Skeletal muscle cell (primary cell): ENCODE measurements at places on chromosomes 16 and 17.

GRCh38 chr17:19409509-19409908 is 1.5 kb upstream of the RNF112 start:
- DNase-seq: peak; percentile 62

GRCh38 chr17:1592751-1593629 is 30.4 kb upstream of the PITPNA start:
- DNase-seq: no peak

DNA sequence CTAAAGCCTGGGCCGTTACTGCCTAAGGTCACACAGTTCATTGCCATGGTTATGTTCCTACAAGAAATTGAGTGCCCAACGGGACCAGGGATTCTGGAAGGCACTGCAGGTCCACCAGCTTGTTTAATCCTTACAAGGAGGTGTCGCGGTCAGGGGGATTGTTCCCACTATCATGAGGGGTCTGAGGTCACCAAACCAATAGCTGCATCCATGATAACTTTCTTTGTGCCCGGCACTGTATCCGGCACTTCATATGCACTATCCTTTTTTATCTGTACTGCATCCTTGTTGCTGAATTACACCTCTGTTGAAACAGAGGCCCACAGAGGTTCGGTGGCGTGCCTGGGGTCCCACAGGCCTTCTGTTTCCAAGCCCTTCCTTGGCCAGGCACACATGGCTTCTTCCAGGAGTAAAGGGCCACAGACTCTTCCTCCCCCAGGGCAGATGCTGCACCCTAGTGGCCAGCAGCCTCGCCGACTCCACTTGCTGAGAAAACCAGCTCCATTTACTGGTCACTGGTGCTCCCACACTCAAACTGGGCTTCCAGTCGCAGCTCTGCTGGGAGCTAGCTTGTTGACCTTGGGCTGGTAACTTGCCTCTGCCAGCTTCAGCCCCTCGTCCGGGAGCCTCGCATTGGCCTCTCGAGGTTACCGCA is 82.0 kb upstream of the PLCG2 start:
- DNase-seq: no peak

- DNase-seq: no peak
These were observed 18.2 kb upstream of the ATF7IP2 start for GRCh38 chr16:10367616-10368188.

GRCh38 chr16:12188061-12188934 is 211.8 kb downstream of the SNX29 start:
- DNase-seq: no peak

DNA sequence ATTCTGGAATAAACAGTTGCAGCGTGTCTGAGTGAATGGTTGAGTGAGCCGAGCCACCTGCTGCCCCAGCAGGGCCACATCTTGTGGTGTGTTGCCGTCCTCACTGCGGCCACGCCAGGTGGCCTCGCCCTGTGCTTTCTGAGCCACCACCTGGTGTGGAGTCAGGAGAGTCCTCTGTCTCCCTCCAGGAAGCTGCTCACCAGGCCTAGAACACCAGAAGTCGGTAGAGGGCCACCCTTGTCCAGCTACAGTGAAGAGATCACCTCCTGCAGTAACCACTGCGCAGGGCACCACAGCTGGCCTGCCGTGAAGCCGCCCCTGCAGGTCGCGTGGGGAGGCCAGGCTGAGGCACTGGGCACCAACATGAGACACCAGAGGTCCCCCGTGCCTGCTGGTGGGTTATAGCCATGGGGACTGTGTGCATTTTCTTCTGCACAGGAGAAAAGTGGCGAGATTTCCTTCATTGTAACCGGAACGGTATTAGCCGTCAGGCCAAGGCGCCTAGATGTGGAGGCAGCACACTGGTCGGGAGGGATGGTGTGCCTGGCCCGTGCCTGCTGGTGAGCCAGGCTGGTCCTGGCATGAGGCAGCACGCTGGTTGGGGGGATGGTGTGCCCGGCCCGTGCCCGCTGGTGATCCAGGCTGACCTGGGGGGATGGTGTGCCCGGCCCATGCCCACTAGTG is 28.9 kb upstream of the FOXK2 start:
- no peak for DNase-seq

GRCh38 chr17:36593656-36594316 is 2.1 kb downstream of the DHRS11 start:
- no peak for DNase-seq

DNA sequence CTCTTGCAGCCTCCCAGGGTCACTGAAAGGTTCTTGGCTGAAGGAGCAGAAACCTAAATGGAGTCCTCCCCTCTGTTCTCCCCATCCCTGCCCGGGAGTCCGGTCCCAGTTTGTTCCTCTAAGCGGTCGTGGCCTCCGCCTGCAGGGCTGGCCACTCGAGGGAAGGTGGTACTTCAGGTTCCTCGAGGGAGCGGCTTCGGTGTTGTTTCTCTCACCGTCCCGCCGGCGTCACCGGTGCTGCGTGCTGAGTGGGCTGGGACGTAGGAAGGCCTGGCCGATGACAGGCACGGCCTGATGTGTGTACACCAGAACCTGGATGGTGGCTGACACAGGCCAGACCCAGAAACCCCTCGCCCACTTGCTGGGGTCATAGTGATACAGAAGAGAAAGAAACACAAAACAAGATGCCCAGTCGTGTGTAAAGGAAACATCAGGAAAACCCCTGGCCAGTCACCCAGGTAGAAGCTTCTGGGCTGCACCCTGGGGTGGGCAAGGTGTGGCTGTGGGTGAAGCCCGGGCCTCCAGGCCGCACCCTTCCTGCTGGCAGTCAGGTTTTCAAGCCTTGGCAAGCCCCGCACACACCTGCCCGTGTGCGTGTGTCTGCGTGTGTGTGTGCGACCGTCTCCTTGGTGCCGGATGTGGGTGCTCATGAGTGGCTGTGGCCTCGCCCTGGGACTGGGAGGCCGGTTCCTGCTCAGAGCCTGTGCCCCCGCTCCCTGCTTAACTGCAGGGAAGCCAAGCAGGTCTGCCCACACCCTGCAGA is 52.0 kb downstream of the BAIAP2 start:
- DNase-seq: no peak

- DNase-seq: no peak
These were observed 6.0 kb upstream of the DPEP1 start for GRCh38 chr16:89607453-89607852.

- DNase-seq: no peak
These were observed 1.1 kb upstream of the TRPV3 start for GRCh38 chr17:3558603-3559269.

DNA sequence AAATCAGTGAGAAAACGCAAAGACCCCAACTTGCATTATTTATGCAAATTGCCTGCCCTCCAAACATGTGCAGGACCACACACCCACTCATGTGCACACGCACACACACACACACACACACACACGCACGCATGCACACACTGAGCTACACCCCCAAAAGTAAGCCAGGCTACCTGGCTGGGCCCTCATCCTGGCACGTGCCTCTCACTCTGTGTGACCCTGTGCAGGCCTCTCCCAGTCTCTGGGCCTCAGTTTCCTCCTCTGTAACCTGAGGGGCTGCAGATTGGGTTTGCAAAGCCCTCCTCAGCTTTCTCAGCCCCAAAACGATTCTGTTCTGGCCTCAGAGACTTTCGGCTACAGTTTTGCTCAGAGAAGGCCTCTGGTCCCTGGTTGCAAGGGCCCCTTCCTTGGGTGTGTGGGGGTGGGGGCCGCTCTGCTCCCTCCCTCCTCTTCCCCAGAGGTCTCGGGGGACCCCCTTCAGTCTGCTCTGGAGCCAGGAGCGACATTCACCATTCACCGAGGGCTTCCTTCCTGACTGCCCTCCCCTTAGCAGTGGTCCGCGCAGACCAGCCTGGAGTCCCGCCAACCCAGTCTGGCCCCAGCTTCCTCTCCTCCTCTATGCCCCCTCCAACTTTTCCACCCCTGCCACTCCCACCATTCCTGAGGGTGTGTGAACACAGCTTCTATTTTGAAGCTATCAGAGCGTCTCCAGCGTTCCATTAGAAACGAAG is 5.4 kb upstream of the PIK3R6 start:
- DNase-seq: no peak

DNA sequence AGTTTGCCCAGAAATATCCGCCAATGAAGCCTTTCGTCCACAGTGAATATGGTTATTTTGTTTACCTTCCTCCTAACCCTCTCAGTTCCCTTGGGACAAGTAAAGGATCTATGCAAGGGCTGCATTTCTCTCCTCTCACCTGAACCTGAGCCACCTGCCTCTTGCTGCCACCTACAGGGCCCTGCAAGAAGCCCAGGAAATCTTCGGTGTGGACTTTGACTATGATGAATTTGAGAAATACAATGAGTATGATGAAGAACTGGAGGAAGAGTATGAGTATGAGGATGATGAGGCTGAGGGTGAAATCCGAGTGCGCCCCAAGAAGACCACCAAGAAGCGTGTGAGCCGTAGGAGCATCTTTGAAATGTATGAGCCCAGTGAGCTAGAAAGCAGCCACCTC is 14.0 kb downstream of the SUPT6H start:
- DNase-seq: no peak

- no peak for DNase-seq
These were observed 144.7 kb upstream of the IRX3 start for GRCh38 chr16:54431041-54431996.

DNA sequence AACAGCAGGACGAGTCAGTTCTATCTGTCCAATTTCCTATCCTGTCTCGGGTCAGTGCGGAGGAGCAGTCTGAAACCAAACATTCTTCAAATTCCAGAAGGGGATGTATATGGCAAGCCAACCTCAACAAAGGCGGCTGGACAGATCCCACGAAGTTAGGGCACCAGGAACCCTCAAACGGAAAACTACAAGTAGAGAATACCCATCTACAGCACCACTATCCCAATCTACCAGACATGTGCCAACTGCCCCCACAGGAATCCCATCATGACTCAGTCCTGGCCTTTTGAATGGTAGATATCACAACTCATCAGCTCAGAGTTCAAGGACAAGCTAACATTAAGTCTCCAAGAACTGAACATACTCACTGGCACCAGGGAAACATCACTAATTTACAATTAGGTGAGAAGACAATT is 2.3 kb downstream of the NAT9 start:
- DNase-seq: no peak

GRCh38 chr17:38663125-38663751 is 11.5 kb downstream of the EPOP start:
- DNase-seq: no peak

- no peak for DNase-seq
These were observed 37.1 kb upstream of the TEKT1 start for GRCh38 chr17:6868582-6868981.

DNA sequence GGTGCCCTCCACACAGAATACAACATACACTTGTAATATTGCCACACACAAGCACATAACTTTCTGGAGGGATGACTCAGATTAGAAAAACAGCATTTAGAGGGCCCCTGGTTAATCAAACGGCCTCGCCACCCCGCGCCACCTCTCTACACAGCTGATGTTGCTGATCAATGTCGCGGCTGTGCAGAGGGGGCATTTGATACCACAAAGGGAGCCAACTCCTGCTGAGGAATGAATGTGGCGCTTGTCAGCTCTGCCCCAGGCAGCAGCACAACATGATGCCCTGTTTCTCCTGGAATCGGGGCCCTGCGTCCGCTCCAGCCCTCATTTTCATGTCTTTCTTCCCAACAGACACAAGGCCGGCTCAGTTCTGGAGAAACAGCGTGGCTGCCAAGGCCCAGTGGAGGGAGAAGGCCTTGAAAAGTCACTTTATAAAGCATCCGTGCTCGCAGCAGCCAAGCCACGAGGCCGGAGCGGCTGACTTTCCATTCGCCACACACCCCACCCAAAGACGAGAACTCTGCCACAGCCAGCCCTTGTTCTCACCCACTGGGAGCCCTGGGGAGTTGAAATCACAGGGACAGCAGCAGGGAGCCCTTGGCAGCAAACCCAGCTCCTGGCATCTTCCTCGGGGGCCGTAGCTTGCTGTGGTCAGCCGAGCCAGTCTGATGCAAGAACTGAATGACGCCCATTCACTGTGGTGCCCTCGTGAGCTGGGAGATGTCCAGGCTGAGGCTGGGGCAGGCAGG is 65.6 kb downstream of the XYLT1 start:
- peak; percentile 63 for DNase-seq

DNA sequence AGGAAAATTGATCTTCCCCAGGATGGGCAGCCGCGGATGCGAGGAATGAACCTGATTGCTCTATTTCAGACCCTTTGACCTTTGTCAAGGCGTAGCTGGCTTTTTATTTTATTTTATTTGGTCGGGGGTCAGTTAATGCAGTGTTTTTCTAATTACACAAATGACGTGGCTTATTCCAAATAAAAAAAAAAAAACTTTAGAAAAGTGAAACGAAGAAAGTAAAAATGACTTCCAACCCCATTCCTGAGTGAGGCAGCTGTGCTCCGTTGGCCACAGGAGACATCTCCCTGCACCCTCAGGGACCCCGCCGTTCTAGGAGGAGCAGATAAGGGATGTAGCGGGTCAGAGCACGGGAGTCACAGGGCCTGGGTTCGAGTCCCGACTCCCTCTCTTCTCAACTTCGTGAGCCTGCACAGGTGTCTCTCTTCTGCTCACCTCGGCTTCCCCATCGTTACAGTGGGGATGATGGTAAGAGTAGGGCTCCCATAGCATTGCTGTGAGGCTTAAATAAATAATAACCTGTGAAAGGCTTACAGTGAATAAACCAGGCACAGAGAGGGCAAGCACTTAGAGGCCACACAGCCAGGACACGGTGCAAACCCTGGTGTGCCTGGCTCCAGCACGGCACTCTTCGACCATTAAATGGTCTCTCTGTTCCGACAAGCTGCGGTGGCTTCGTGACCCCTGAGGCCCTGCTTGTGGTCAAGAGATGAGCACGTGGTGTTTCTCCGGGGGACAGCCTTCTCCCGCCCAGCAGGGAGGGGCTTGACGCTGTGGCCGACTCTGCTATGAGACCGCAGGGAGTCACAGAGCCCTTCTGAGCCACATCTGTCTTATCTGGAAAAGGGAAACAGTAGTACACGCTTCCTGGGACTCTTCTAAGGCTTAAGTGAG is 10.2 kb downstream of the FOXF1 start:
- no peak for DNase-seq

DNA sequence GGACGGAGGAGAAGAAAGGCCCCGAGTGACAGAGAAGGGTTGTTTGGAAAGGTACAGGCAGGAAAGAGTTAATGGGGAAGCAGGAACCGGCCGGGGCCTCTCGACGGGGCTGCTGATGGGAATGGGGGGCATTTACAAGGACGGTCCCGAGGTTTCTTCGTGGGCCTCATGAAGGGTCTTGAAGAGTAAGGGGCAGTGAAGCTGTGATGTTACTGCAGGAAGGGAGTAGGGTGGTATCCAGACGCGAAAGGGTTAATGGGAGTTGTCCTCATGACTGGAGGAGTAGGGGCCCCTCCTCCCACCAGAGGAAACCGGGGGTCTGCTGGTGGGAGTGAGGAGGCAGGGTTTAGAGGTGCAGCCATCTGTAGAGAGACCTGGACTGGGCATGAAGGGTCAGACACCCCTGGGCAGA is 481 bp downstream of the PDK2 start:
- no peak for DNase-seq

DNA sequence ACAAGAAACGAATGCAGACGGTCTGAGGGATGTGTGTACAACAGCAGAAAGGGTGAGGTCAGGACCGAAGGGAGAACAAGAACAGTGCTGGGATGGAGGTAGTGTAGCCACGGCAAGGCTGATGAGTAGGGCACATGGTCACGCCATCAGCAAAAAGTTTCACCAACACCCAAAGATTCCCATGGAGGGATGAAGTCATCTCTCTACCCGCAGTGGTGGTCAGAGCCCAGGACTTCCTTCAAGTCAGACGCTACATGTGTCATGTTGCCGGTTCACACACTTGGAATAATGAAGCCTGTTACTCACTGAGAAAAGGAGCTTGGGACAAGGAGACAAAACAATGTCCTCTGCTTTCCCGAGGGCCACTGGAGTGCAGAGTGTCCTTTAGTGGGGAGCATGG is 79.7 kb downstream of the SALL1 start:
- DNase-seq: no peak

- no peak for DNase-seq
These were observed 33.3 kb downstream of the TOM1L1 start for GRCh38 chr17:54933921-54934320.
